Smooth muscle cell of the umbilical artery (primary cell): ENCODE measurements at places on chromosomes 2 and 18. TPM values are rescaled to one million over a fixed set of nuclear protein-coding genes. Genes with fewer than 3 reads are reported as not detected.

ANKRD30B gene
- total RNA-seq: 0.05 TPM in 1 of 2 replicates, not detected in the other

GALR1 gene
- not detected in 2 replicates for total RNA-seq

ADAM23 gene
- total RNA-seq: 38.0 and 49.3 TPM in 2 replicates

ANKRD36C gene
- total RNA-seq: 33.3 and 66.2 TPM in 2 replicates

NABP1 gene
- total RNA-seq: 48.7 and 82.7 TPM in 2 replicates

QPCT gene
- total RNA-seq: 44.2 and 44.5 TPM in 2 replicates
